ENCODE measurements at places on chromosomes 7 and 10.

- DNase-seq, result no peak
These were observed 89.1 kb upstream of the ADO start for GRCh38 chr10:62715383-62715782.

GRCh38 chr7:130441408-130441869 is 623 bp upstream of the CEP41 start:
- no peak for DNase-seq

DNA sequence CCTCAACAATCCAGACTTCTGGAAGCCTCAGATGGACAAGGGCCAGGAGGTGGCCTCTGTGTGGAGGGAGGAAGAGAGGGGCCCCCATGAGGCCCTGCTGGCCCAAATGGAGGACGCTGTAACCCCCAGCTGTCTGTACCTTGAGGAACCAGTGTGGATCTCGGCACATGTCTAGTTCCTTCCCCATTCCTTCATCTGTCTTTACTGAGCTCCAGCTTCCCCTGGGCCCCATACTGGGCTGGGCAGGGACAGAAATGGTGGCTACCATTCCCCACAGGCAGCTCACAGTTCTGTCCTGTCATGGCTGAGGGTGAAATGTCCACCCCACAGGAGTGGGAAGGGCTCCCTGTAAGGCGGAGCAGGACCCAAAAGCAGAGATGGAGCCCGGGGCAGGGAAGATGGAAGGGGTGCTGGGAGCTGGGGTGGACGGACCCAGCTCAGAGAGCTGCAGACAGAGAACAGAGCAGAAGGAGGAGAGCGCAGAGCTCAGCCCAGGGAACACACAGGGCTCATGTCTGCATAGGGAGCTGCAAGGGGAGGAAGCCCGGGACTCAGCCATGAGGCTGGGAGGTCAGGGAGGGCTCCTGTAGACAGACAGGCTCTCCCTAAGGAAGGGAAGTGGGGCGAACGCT is 22.8 kb downstream of the ANTXRL start:
- no peak for DNase-seq

GRCh38 chr10:95474228-95475002 is 86.8 kb downstream of the SORBS1 start:
- DNase-seq, result no peak

DNA sequence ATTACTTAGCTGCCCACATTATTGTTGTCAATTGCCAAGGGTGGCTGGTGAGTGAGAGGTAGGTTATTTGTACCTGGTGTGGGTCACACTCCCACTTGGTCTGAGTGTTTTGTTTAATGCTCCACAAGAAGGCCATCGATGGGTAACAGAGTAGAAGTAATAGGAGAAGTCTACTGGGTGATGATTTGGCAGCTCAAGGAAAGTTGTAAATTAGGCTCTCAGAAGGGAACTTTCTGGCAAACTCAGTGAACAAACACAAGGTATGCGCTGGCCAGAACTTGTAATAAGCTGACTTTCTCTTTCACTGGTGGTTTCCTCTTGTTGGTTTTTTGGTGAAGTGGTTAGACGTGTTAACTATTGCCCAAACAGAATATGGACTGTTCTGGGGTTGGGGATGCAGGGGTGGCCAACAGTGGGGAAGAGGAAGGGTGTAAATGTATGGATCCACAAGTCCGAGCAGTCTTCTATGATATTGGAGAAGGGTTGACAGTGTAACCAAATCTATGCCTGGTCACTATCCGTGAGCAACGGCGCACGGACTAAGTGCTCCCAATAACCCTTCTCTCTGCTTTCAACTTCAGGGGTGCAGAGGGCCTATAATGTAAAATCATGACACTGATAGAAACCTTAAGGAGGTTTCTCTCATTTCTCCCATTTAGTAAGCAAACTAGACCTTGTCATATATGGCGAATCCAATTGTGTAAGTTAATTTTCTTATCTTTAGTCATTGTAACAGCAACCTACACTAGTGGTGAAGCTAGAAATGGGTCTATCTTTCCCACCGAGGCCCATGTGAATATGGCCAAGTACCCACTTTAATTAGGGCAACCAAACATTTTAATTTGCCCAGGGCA is 212.8 kb downstream of the PTEN start:
- DNase-seq, result no peak

DNA sequence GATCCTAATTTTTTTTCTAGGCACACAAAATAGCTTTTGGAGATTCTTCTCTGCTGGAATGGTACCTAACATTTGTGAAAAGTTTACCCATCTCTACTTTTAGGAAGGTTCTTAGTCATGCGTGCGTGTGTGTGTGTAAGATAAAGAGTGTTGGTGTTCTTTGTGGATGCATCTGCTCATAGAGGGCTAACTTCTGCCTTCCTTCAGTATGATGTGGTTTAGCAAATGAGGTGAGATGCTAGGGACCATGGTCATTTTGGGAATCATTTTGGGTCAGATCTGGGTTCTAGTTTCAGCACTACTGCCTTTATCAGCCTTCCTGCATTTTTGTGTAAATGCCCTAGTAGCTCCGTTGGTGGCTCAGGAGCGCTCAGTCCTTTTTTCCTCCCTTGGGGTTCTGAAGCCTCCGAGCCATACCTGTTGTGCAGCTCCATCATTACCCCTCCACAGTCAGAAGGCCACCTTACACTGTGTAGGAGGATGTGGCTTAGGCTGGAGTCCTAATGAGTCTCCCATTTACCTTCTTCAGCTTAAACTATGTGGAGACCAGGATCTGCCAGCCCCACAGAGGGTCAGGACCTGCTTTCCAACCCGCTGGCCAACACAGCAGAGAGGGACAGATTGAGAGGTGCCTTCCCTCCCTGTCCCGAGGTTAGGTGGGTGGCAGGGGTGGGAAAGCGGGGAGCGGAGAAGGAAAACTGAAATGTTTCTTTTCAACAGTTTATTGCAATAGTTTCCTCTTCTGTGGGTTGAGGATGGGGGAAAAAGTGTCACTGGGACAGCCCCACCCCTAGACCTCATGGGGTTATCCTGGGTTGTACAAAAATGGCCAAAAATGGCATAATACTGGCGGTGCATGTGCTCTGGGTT is 31.2 kb downstream of the TSPAN14 start:
- no peak for DNase-seq

DNA sequence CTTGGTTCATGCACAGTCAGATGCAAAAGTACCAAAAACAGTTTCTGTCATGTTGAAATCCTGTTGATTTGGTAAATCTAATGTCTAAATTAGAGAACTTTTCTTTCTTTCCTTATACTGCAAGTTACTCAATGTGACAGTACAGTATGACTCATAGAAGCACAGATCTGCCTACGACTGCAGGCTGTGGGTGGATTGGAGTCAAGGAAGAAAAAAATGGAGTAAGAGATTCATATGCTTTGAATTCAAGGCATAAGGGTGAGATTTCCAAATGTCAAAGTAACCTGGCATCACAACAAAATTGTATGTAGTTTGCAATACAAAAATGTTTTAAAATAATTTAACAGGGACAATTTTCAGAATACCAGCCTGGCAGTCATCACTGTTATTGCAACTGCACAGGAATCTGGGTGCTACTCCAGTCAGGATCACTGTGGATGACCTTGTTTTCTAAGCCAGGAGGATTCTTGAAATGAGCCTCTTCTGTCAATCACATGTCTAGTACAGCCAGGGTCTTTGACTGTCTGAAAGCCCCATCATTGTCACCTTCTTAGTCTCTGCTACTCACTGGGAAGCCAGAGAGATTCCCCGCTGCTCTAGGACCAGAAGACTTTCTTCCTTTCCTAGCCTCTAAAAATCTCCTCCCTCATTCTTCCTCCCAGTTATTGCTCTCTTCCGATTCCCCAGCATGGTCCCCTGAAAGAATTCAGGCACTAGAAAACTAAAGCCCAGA is 83.6 kb downstream of the CD36 start:
- DNase-seq, result no peak

DNA sequence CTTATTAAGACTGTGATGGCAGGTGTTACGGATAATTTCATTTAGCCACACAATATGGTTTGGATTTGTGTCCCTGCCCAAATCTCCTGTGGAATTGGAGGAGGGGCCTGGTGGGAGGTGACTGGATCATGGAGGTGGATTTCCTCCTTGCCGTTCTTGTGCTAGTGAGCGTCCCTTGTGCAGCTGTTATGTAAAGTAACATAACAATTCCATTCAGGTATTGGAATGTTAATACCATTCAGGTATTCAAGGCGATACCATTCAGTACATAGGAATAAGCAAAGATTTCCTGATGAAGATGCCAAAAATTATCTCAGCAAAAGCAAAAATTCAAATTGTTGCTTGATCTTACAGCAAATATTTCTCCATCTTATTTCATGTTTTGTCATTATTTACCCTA is 32.5 kb upstream of the PLXDC2 start:
- no peak for DNase-seq

GRCh38 chr7:144027070-144027469 is 21.7 kb upstream of the OR2A5 start:
- no peak for DNase-seq

- no peak for DNase-seq
These were observed 255.3 kb downstream of the ELFN1 start for GRCh38 chr7:1925349-1925748.

- no peak for DNase-seq
These were observed 30.0 kb downstream of the STEAP4 start for GRCh38 chr7:88276605-88277153.

DNA sequence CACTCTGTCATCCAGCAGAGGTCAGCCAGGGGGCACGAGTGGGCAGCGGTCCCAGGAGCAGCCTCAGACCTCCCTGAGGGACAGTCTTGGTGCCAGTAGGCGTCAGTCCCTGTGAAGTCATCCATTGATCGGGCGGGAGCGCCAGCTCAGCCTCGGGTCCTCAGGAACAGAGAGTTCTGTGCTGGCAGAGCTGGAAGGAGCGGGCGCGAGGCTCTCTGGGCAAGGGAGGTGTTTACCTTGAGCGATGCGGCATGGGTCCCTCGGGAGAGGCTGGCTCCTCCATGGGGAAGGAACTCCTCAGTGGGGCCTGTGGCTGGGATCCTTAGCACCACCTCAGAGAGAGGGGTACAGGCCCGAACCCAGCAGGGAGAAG is 101.1 kb upstream of the PPIF start:
- no peak for DNase-seq

GRCh38 chr7:43758822-43759683 is 573 bp downstream of the BLVRA start:
- peak; percentile 12 for DNase-seq

DNA sequence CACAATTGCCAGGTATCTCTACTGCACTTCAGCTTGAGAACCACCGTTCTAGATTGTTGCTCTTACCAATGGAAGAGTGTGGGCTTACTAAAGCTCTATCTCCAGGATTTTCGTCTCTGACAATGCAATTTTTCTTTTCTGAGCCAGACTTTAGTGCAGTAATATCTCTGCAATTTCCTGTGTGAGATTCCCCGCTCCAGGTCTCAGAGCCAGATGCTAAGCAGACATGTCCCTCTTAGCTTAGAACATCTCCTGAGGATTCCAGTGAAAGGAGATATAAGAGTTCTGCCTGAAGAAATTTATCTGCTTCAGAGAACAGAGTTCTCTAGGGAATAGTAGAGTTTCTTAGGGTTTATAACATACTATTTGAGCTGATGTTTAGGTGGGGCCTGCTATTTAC is 82.0 kb downstream of the SND1 start:
- DNase-seq, result no peak

DNA sequence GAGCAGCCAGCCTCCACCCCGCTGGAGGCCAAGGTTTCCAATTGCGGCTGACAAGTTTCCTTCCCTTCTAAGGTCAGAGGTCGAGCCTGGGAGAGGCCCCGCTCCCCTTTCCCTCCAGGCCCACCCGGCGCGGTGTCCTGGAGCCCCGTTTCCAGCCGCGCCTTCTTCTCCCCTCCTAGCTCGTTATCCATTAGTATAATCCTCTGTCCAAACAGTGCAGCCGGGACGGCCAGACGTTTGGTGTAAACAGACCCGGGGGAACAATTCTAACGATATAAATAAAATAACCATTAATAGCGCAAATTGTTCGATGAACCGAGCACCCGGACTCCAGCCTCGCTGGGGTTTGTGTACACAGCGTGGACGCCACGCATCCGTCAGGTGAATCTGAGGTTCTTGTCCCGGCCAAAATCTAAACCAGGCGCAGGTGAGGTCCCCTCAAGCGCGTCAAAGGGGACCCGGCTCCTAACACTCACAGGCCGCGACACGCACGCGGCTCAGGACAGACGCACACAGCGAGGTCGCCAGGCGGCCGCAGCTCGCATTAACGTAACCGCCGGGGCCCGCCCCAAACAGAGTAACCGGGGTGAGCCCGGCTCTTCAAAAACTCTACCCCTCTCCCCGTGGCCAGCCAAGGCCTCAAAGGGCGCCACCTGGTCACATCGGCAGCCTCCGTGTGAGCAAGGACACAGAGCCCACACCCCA is 10.8 kb upstream of the NKX2-3 start:
- DNase-seq, result no peak

Measured in activated T-helper 1 cell treated with anti-CD3 and anti-CD28 coated beads, Interleukin-2, amount 50 U/mL, for 16 hours (primary cell).